ENCODE measurements at places on chromosomes 16 and 17. TPM values are rescaled to one million over a fixed set of nuclear protein-coding genes. Genes with fewer than 3 reads are reported as not detected.

Gene KRTAP1-1
- not detected for total RNA-seq

Gene CDYL2
- total RNA-seq, result 5.1 TPM

DNA sequence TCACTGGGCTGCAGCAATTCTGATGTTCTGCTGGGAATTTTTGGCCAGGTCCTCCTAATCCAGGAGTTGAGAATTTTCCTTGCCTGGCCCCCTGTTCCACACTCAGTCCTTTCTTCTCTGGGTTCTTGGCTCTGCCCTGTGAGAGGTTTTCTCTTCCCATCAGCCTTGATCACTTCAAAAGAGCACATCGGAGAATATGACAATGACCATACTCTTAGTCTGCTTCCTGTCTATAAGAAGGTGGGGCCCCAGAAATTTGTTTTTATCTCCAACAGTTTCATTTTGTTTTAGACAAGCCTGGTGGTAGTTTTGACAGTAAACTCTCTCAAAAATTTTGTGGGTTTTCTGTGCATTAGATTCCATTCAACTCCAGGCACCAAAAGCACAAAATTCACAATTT is 70.7 kb downstream of the C17orf67 start:
- DNase-seq, result no peak

DNA sequence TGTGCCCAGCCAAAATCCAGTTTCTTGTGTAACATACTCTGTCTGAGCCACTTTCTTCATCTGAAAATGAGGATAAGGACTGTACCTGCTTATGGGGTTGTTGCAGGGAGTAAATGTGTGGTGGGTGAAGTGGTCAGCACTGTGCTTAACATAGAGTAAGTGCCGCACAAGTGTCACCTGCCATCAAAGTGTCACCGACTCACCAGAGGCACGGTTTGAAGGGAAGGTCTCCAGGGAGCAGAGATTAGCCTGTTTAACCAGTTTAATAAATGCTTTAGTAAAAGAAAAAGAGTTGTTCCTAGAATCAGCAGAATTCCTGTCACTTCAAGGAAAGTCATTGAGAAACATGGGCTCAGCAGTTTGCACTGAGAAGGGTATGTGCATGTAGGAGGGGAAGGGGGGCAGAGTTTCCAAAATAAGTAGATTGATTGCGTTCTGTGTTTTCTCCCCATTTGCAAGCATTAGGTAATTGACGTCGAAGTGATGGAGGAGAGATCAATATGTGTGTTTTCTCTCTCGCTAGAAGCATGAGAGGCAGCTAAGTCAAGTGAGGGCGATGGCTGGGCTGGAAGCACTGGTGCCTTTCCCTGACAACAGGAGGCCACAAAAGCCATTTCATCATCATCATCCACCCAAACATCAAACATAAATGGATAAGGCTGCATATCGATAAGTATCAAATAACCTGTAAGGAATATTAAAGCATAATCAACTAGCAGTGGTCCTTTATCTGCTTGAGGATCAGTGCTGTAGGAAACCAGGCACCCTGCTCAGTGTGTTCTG is 19.1 kb downstream of the FAM20A start:
- DNase-seq, result no peak

DNA sequence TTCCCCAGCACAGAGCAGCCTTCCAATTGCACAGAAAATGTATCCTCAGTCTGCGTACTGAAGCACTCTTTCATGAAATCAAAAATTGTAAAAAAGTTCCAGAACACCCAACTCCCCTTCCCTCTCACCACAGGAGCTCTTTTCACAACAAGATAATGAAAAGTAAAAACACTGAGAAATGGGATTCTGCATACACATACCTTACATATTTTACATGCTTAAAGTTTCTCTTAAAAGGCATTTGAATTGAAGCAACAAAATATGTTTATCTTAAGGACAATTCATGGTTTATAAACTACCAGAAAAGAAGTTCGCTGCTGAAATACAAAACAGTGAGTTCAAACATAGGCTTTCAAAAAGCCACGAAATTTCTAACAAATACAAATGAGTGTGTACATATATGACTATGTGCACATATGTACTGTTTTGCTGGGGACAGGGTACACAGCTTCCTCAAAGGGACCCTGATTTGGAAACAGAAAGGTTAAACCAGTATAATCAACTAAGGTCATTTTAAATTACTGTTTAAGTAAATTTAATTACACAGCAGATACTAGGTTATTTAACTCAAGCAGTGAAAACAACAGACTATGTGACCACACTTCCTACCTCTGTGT is 33.8 kb downstream of the COG1 start:
- no peak for DNase-seq

- peak; percentile 83 for DNase-seq
These were observed 6.0 kb upstream of the GLIS2 start for GRCh38 chr16:4309833-4310266.

- no peak for DNase-seq
These were observed 338.3 kb downstream of the HAPSTR1 start for GRCh38 chr16:9429646-9430330.

- peak; percentile 71 for DNase-seq
These were observed 855 bp downstream of the HSF4 start for GRCh38 chr16:67165121-67166078.
